ENCODE measurements at places on chromosomes 16 and 17.

DNA sequence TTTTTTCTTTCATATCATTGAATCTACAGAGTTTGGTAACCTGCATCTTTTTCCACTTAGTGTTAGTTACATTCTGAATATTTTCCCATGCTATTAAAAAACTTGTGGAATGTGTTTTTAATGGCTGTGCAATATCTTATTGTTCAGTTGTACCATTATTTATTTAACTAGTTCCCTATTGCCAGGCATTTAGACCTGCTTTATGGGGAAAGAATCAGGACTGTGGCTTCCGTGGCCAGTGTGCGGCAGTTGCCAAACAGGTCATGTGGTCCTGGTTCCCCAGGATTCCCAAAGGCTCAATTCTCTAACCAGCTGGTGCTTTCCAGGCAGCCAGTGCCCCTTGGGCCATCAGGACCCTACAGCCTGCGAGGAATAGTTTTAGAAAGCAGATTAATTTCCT is 30.8 kb downstream of the NDEL1 start:
- no peak for DNase-seq

DNA sequence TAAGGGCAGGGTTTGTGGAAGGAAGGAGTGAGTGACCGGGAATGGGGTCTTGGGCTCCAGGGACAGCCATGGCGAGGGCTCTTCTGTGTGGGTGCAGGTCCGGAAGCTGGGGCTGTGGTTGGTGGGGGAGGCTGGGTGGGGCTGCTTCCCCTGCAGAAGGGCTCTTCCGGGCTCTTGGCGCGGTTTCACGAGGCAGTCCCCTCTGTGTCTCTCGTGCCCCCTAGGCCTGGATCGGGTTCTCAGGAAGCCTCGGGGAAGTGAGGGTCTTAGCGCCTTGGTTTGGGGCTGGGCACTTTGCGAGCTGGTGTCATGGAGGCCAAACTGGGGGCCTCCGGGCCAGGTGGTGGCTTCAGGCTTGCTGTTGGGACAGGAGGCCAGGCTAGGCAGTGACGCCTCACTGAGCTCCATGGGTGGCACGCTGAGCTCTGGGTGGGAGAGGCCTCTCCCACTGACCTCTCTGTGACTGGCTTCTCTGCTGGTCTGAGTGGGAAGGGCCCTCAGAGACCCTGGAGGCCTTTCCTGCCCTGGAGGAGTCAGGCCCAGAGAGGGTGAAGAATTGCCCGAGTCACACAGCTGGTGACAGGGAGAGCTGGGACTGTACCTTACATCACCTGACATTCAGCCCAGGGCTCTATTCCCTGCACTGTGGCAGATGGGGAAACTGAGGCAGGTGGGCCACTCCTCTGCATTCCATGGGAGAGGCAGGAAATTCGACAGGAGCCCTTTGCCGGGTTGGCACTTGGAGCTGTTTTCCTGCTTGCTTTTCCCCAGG is 8.2 kb downstream of the ADCY7 start:
- DNase-seq: no peak

DNA sequence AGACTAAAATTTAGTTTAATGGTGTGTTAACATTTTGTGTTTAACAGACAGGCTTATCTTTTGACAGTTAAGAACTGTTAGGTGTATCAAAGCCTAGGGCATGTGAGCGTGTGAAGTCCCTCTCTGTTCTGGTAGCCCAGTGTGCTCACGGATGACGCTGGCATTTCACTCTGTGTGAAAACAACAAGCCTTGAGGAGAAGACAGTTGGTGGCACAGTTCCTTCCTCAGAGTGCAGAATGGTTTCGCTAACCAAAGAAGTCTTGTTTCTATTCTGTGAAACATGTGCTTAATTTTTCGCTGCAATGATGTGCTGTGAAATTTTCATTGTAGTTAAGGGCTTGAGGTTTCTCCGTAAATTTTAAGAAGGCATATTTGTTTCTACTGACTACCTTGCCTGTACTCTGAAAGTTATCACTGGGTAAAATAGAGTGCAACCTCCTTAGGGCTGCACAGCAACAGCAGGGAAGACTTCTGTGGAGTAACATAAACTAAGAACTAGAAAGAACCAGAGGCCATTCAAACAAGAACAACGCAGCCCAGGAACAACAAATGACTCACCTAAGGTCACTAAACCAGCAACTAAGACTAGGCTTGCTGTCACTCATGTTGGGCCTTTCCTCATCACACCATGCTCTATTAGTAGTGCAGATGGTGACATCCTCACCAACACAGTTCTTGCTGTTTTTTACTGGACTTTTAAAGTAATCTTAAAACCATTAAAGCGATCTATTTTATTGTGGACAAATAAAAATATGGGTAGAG is 33.4 kb downstream of the BRD7 start:
- no peak for DNase-seq

GRCh38 chr17:7707446-7707845 is 2.4 kb downstream of the EFNB3 start:
- no peak for DNase-seq

- DNase-seq: peak; percentile 9
These were observed 119.8 kb upstream of the CDH13 start for GRCh38 chr16:82506692-82507670.
